ENCODE measurements at places on chromosomes 4 and X.

- DNase-seq, result no peak
Measured at GRCh38 chr4:30181512-30181911, 538.7 kb upstream of the PCDH7 start.

GRCh38 chrX:107728371-107729099 is 47.1 kb downstream of the TSC22D3 start:
- DNase-seq, result no peak

DNA sequence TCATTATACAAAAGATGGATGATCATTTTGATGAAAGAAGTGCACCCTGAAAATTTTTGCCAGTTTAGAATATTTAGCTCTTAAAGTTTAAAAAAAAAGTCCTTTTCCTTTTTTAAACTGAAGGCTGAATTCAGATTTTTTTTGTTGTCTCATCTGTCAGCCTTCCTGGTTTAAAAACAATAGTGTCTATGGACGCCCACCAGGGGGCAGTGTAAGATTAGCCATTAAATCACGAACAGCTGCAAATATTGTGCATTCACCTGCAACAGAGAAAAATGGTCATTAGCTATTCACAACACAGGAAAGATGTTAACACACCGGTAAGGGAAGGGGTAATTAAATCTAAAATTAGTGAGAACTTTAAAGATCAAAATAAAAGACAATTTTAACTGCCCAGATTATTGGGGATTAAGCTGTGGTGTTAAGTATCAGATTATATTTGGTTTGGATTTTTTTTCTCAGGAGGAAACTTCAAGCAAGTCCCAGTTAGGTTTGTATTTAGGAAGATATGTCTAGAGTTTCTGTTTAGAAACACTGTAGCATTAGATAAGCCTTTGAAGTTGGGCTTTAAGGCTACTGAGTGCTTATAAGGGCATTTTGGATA is 4.4 kb upstream of the CXorf38 start:
- DNase-seq, result peak; percentile 25

- DNase-seq, result no peak
Measured at GRCh38 chr4:98908182-98908581, 20.8 kb downstream of the EIF4E start.

DNA sequence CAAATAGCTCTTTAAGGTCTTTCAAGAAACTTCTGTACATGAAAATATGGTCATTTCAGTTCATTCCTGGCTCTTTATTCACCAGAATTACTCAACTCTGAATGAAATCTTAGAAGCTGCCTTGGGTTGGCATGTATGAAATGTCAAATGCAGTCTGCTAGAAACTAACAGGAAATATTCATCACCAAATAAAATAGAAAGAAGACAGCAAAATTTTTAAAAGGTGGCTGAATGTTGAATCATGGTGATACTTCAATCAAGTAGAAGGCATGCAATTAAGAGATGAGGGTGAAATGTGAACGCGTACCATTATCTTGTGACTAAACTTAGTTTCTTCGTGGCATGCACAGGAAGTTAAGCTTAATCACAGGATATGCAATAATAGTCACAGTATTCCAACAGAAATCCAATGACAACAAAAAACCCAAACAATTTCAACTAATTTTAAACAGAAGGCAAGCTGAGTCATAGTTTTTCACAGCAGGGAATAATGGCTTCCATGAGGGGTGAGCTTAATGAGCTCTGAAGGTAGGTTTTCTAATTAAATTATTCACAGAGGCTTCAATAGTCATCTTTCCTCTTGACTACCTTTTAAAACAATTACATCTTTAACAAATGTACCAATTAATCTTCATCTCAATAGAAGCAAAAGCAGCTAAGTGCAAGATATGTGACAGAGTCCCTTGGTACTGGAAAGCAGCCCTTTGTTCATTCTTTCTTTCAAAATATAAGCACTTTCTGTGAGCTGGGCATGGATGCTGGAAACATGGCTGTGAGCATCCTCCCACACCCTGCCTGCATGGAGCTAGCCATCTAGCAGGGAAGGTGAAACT is 44.5 kb downstream of the SCFD2 start:
- peak; percentile 94 for DNase-seq

GRCh38 chr4:165328708-165329107 is 1.2 kb downstream of the MSMO1 start:
- DNase-seq, result no peak

GRCh38 chr4:158860856-158861255 is 92.0 kb downstream of the FNIP2 start:
- no peak for DNase-seq

- no peak for DNase-seq
Measured at GRCh38 chr4:44756559-44756958, 30.2 kb upstream of the GNPDA2 start.

- DNase-seq, result no peak
Measured at GRCh38 chr4:120965938-120966337, 43.4 kb upstream of the PRDM5 start.

GRCh38 chr4:41514169-41514568 is 23.8 kb upstream of the LIMCH1 start:
- no peak for DNase-seq

DNA sequence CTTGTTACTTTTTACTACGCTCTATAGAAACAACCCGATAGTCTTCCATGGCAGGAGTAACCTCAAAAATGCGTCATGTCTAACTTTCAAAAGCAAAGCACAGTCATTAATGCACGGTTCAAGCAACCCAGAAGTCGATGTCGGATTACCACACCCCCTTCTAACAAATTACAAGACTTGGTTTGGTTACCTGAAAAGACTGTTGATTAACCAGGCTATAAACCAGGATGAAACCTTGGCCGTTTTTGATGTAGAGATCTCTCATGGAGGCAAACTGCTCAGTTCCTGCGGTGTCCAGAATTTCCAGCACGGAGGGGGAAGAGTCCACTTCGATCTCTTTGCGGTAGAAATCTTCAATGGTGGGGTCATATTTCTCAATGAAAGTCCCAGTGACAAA is 2.4 kb downstream of the RAP2C start:
- no peak for DNase-seq

GRCh38 chr4:162104459-162105124 is 59.2 kb downstream of the FSTL5 start:
- DNase-seq, result no peak

DNA sequence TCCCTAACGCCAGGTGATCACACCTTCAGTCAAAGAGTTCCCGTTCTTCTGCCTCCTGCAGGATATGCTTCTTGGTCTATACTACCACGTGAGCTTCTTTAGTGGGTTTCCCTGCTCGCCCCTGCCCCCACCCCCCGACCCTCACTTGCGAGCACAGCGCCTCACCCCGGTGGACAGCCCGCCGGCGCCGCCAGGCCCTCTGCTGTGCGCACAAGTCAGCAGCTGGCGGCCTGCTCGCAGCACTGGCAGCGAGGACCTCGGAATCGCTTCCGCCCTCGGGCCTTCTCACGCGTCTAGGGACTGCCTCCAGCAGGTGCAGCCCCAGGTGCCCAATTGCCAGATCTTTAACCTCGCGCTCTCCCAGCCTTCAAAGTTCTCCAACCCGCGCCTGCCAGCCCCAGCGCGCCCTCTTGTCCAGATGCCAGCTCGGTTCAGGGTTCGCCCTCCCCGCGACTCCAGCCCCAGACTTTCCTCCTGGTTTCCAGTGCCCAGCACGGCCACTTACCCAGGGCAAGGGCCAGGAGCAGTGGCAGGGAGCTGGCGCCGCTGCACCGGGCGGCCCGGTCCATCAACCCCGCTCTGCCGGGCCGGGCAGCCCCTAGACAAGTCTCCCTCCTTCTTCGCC is 454 bp downstream of the BTC start:
- no peak for DNase-seq

DNA sequence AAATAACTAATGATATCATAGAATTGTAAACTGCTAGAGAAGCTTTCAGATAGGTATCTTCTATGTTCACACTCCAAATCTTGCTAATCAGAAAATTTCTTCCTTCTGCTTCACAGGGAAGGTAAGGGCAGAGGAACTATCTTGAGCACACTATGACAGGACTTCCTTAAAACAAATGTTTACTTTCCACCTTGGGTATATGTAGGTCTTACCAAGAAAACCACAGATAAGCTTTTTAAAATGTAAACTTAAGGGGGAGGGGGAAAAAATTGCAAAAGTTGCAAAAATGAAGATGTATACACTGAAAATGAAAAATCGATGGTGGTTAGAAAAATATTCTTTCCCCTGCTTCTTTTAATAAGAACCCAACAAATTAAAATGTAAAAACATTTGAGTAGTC is 30.9 kb downstream of the YTHDC1 start:
- no peak for DNase-seq

DNA sequence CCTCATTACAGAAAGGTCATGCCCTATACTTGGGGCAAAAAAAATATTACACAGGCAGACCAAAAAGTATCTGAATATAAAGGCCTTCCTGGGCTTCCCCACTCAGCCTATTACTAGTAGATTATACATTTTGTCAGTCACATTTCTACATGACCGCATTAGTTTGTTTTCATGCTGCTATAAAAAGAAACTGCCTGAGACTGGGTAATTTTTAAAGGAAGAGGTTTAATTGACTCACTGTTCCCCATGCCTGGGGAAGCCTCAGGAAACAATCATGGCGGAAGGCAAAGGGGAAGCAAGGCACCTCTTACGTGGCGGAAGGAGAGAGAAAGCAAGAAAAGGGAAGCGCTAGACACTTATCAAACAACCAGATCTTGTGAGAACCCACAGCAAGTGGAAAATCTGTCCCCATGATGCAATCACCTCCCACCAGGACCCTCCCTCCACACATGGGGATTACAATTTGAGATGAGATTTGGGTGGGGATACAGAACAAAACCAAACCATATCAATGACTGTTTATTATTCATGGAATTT is 1312.0 kb downstream of the PCDH7 start:
- DNase-seq, result no peak

- no peak for DNase-seq
Measured at GRCh38 chrX:63869506-63869905, 84.5 kb upstream of the ARHGEF9 start.

DNA sequence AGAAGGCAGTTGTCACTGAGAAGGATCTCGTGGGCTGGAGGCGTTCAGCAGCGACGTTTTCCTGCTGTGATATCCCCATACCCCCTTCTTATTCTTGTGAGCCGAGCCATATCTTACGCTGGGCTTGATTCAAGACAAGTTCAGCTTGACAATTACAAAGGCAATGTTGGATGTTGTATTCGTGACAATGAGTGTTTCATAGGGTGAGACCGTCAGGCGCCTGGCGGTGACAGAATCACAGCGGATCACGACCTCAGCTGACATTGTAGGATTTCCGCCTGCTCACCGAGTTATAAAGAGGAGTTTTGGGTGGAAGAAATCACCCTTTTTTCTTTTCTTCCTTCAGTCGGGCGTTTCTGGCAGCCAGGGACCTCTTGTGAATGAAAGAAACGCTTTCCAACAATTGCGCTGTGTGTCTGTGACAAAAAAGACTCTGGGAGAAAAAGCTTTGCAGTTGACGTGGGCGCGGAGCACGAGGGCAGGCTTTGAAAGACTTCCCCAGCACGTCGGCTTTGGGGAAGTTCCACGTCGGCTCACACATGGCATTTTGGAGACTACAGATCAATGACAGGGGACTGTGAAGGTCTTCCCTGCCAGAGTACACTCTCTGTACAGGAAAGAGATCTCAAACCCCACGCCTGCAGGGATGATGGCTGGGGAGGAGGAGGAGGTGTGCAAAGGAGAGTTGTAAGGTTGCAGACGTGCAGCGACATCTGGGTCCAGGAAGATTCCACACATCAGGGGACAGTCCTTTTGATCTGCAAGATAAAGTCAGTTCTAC is 135.4 kb downstream of the CRLF2 start:
- DNase-seq, result no peak

GRCh38 chr4:55592014-55592413 is at the start of gene PDCL2:
Gene PDCL2 (minus strand): TSS chr4:55592245. CDS start chr4:55592109, 136 bp downstream.
- DNase-seq, result no peak

- peak; percentile 51 for DNase-seq
Measured at GRCh38 chrX:13220916-13221315, 98.9 kb downstream of the ATXN3L start.

DNA sequence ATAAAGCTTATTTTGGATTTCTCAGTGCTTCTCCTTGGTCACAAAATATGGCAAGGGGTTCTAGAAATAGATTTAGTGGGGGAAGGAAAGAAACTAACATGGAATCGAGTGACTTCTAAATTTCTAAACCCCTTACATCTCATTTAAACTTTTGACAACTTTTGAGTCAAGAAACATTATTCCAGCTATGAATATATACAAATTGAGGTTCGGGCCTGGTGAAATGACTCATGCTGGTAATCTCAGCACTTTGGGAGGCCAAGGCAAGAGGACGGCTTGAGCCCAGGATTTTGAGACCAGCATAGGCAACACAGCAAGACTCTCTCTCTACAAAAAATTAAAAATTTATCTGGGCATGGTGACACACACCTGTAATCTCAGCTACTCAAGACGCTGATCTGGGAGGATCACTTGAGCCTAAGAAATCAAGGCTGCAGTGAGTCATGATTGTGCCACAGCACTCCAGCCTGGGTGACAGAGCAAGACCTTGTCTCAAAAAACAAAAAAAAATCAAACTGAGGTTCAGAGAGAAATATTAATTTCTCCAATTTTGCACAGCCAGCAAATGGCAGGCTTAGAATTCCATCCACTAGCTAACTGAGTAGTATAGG is 99.8 kb downstream of the ANXA3 start:
- DNase-seq, result no peak

GRCh38 chrX:106042296-106042695 is 3.8 kb upstream of the SERPINA7 start:
- DNase-seq, result no peak
